ENCODE measurements at places on chromosomes 3 and 15.

- DNase-seq, result no peak
These were observed 486.3 kb upstream of the TBL1XR1 start for GRCh38 chr3:177683586-177683985.

GRCh38 chr3:37174532-37175126, at the start of gene LRRFIP2:
TSS of gene LRRFIP2 (minus strand) at chr3:37174582. CDS start at chr3:37148983, 25,599 bp downstream.
- peak; percentile 29 for DNase-seq

DNA sequence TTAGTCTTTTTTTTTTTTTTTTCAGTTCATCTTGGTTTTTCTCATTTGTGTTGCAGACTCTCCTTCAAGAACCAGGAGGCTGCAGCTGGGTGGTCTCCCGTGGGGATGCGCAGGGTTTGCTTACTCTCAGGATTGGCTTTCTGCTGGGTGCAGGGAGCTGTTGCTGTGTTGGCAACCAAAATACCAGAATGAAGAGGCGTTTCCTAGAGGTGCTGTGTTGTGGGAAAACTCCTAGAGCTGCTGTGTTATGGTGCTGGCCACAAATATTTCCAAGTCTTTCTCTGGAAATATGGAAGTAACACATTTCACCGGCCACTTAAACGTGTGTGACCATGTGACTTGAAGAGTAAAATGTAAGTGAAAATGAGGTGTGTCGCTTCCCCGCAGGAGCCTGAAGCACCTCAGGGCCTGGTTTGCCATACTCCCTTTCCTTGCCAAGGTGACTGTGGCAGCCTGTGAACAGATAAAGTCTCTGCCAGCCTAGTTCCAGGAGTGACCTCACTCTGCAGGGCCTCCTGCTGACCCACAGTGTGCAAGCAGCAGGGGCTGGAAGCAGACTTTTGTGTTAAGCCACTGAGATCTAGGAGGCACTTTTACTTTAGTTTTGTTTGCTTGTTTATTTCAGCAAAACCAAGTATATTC, 258.9 kb downstream of the ADAMTS17 start:
- DNase-seq, result no peak

GRCh38 chr3:15377961-15378791, 45.8 kb upstream of the SH3BP5 start:
- peak; percentile 62 for DNase-seq

- DNase-seq, result no peak
These were observed 156.5 kb downstream of the PDCD6IP start for GRCh38 chr3:33954956-33955355.

GRCh38 chr3:66010739-66011655, 27.7 kb downstream of the MAGI1 start:
- DNase-seq, result no peak

DNA sequence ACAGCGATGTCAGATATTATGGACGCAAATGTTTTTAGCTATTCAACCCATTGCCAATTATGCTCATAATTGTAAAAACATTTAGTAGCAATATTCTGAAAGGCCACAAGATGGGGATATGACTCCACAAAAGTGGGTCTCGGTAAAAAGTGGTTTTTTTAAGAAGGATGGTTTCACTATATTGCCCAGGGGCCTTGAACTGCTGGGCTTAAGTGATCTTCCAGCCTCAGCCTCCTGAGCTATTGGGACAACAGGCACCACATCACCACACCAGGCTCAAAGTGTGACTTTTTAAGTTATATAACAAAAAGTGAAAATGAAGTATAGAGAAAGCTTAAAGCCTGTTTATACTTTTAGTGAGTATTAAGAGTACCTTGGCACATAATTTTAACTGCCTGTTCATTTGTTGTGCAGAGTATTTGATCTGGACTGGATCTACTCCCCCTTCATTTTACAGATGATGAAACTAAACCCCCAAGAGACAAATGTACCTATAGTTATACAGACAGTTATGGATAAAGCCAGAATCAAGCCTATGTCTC, 9.4 kb downstream of the NAA50 start:
- peak; percentile 40 for DNase-seq

DNA sequence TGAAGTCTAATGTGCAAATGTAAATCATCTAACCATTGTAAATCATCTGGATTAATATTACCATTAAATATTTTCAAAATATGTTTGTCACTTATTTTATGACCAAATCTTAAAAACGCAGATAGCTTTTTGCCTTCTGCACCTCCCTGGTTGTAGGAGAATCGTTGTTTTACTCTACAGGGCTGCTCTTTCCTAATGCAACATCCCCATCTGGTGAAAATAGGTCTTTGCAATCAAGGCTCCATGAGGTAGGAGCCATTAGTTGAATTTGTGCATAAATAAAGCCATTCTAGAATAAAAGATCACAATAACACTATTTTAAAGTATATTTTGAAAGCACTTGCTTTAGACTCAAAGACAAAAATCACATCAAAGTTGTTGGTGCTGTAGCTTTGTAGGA, 535.6 kb upstream of the AGTR1 start:
- DNase-seq, result no peak

GRCh38 chr15:63663906-63664305, 66.7 kb downstream of the FBXL22 start:
- no peak for DNase-seq

DNA sequence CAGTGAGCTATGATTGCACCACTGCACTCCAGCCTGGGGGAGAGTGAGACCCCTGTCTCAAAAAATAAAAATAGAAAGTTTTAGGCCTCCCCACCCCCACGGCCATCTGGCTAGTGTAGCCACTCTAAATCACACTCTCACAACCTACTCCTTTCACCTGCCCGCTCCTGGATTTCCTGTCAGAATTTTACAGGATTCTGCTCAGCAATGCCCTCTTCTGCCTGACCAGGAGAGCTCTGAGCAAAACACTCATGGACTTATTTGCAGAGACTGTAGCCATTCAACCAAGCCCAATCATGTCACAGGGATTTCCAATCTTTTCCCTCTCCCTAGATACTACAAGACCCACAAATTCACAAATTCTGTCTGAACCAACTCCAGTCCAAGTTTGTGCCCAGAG, 242.6 kb upstream of the TPRG1 start:
- DNase-seq, result no peak

DNA sequence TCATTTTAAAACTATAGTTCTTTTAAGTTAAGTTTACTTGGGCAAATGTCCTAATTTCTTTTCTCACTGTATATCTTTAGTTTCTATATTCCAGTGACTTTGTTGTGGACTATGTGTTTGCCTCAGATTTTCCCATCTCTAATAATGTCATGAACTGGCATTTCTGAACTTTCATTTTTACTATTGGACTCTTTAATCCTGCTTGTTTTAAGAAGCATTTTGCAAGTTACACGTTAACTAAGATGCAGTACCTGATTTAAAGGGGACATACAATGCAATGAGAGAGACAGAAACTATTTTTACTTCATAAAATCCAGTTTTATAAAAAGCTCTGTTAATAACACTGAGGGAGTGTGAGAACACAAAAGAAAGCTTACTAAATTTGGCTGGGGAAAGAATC, 58.6 kb upstream of the PHLDB2 start:
- DNase-seq, result no peak

- no peak for DNase-seq
These were observed 48.3 kb downstream of the ASB7 start for GRCh38 chr15:100650685-100651084.

- no peak for DNase-seq
These were observed 105.7 kb downstream of the PPP2R3A start for GRCh38 chr3:136070953-136071949.

DNA sequence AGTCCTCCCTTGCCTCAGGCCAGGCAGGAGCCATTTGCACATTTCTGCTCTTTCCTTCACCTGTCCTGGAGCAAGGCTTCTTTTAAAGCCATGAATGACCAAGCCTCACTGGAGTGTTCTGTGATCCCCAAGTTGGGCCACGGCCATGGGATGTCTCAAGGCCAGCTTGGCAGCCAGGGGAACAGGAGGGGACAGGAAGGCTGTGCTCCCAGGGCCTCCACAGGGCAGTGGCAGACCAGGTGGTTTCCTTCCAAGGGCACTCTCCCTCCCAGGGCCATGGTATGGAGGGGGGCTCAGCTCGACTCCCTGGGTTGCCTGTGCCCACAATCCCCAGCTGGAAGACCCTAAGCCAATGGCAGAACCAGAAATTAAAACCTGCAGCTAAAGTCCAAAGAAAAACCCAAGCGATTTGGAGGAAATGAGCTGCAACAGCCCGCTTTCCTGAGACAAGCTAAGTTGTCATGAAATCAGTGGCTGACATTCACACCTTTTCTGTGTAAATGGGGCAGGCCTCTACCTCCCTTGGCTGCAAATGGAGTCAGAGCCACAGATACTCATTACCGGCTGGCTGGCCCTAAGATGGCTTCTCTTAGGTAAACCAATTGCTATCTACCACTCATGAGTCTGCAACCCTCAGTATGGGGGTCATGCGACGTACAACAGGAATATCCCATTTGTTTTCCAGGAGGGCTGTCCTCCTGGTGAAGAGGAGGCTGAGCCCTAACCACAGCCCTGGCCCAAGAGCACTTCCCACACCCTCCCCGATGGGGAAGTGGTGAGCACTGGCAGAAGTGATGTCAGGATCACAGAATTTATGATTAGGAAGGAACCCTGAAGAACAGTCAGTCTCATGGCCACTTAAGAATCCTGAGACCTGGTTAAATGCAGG, 83.3 kb downstream of the SNRK start:
- DNase-seq, result no peak

- DNase-seq, result no peak
These were observed 30.4 kb downstream of the RAB6B start for GRCh38 chr3:133865136-133865855.

GRCh38 chr15:74788042-74788682, 6.3 kb downstream of the CSK start:
- DNase-seq, result no peak

GRCh38 chr3:25125201-25125600, 302.9 kb upstream of the RARB start:
- no peak for DNase-seq

- no peak for DNase-seq
These were observed 1122.0 kb upstream of the ALCAM start for GRCh38 chr3:104244680-104245220.

Data from GM10248 (cell line).